ENCODE measurements at places on chromosomes 3 and 15.

GRCh38 chr3:60746695-60747416 is 504.4 kb downstream of the FHIT start:
- no peak for DNase-seq

- no peak for DNase-seq
Measured at GRCh38 chr3:33044676-33045075, 52.3 kb downstream of the GLB1 start.

- no peak for DNase-seq
Measured at GRCh38 chr15:100249096-100249815, 92.5 kb downstream of the ADAMTS17 start.

DNA sequence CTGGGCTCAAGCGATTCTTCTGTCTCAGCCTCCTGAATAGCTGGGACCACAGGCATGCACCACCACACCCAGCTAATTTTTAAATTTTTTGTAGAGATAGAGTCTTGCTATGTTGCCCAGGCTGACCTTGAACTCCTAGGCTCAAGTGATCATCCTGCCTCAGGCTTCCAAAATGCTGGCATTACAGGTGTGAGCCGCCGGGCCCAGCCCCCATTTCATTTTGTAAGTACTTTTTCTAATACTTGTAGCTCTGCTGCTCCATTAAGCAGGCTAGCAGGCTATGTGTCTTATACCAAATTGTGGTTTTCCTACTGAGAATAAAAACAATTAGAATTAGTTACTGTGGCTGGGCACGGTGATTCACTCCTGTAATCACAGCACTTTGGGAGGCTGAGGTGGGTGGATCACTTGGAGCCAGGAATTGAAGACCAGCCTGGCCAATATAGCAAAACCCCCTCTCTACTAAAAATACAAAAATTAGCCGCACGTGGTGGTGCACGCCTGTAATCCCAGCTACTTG is 22.4 kb downstream of the NIPA1 start:
- no peak for DNase-seq

DNA sequence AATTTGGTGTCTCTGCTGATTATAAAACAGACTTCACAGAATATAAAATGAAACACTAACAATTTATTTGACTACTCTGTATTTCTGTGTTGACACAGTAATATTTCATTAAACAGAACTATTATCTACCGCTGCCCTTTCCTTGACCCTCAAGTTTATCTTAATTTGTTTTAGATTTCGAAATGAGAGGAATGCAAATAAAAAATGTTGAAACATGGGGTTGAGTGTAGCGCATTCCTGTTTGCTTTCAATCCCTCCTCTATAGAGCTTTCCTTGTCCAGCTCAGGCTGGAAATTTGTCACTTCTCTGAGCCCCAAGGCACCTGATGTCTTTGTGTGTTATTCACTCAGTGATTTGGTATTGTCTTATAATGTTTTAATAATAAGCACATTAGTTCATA is 550.2 kb downstream of the ZBBX start:
- no peak for DNase-seq

GRCh38 chr3:134250717-134251220 is at the start of gene RYK:
Gene RYK, minus strand, starts transcription at chr3:134250859. Its CDS starts 205 bp downstream, at chr3:134250654.
- peak; percentile 88 for DNase-seq

DNA sequence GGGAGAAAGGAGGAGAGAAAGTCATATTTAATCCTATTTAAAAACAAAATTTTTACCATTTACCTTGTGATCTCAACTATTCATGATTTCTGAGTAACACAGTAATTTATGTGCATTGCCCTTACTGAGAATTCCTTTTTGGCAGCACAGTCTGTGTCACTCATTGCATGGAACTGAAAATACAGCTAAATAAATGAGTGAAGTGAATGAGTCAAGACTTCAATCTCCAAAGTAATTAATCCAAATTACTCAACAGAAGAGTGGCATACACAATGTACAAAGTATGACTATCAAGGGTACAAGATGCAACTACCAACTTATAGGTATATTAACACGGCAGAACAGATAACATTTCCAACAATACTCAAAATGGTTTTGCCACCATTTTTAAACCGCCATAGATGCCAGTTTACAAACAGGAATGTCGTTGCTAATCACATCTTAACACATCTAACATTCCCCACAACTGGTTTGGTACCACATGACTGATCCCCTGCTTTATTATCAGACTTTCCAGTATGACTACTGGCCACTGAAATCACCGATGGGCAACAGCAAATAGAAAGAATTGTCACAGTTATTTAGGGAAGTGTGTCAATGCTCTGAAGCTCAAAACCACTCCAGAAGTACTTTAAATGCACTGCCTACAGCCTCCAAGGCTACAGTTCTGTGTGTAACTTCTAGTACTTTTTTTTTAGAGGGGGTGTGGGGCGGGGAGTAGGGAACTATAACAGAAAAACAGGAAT is 410.4 kb downstream of the SHQ1 start:
- no peak for DNase-seq

DNA sequence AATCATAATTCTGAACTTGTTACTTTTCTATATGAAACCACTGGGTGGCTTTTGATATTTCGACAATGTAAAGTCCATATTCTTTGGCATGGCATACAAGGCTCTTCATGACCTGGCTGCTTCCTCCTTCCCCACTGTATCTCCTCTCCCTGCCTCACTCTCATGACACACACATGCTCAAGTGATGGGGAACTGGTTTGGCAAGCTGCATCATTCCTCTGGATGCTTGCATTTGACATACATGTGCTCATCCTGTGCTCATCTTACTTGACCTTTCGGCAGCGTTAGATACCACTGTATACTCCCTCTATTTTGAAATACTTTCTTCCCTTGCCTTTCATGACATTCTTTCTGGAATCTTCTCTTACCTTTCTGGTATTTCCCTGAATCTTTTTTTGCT is 51.8 kb upstream of the ZDHHC23 start:
- DNase-seq: no peak

- DNase-seq: no peak
Measured at GRCh38 chr15:95252404-95252803, 1021.0 kb downstream of the MCTP2 start.

GRCh38 chr3:16130066-16130465 is 44.4 kb upstream of the GALNT15 start:
- no peak for DNase-seq

GRCh38 chr3:172259111-172259541 is 189.1 kb downstream of the GHSR start:
- DNase-seq: no peak

DNA sequence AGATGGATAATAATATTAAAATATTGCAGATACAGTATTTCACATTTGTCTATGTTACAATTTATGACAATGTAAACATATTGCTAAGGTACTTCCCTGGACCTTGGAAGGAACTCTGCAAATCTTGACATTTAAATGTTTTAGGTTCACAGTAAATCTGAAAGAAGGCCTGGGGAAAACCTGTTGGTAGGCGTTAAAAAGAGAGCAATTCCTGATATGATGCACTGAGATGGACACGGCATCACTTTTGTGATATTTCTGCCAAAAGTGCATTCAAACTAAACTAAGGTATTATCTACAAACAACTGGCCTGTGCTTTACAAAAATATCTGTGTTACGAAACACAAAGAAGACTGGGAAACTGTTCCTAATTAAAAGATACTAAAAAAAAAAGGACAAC is 6.1 kb upstream of the TP63 start:
- no peak for DNase-seq

DNA sequence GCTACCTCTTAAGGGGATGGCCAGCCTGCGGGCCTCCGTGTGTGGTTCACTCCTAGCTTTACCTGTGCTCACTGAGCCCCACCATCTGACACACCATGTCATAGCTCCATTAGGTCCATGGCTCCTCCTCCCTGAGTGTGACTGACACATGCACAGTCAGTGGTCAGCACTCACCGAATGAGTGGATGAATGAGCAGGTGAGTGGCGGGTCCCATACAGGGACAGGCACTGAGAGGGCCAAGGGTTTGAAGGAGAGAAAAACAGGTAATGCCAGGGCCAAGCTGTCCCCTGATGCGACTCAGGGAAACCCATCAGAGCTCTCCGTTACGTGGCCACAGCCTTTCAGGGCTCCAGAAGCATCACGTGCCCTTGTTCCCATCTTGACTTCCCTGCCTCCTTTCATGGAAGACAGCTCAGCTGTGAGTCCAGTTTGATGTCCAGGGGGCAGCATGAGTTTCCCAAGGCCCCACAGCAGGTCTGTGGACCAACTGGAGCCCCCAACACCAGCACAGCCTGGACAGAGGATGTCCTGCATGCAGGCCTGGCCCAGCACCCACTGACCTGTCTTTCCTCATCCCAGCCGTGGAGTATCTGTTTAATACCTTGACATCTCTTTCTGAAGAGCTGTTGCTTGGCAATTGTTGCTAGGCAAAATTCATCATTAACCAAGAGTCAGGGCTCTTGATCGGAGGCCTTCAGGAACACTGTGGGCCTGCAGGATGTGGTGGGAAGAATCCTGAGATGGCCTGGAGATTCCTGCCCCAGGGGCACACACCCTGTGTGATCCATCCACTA is 84.4 kb downstream of the PLXNA1 start:
- DNase-seq: no peak

GRCh38 chr15:66800584-66801235 is 98.7 kb downstream of the SMAD6 start:
- DNase-seq: no peak

GRCh38 chr3:184261854-184262763 is 756 bp upstream of the CAMK2N2 start:
- DNase-seq: no peak

GRCh38 chr3:172708921-172709773 is 1.7 kb downstream of the NCEH1 start:
- no peak for DNase-seq

DNA sequence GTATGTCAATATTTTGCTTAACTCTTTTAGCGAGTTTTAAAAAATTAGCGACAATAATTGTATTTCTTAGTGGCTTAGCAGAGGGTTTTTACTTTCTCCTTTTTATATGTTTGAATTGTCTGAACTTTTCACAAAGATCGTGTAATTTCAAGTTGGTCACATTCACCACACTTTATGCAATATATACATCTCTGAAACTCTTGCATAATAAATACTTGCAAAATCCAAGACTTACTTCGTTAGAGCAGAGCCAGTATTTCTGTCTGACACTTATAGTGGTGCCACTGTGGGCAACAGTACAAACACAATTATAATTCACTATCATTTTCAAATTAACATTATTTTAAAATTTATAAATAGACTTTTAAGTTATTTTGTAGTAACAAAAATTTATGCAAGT is 62.0 kb downstream of the SUCNR1 start:
- no peak for DNase-seq

GRCh38 chr3:8741581-8742261 is 8.1 kb downstream of the CAV3 start:
- DNase-seq: no peak

DNA sequence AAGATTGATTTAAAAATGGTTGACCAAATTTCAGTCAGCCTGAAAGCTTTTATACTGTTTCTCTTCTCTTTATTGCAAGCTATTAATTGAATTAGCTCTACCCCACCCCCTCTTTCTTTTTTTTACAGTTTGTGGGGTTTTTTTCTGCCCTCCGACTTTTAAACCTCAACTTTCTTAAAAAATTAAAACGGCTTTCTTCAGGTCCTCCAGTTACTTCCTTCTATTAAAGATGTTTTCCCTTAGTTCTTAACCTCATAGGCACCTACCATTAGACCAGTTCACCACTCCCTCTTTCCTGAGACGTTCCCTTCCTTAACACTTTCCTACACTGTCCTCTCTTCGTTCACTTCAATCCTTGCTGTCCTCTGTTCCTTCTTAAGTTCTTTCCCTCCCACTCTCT is 52.4 kb downstream of the ATP8B4 start:
- no peak for DNase-seq

DNA sequence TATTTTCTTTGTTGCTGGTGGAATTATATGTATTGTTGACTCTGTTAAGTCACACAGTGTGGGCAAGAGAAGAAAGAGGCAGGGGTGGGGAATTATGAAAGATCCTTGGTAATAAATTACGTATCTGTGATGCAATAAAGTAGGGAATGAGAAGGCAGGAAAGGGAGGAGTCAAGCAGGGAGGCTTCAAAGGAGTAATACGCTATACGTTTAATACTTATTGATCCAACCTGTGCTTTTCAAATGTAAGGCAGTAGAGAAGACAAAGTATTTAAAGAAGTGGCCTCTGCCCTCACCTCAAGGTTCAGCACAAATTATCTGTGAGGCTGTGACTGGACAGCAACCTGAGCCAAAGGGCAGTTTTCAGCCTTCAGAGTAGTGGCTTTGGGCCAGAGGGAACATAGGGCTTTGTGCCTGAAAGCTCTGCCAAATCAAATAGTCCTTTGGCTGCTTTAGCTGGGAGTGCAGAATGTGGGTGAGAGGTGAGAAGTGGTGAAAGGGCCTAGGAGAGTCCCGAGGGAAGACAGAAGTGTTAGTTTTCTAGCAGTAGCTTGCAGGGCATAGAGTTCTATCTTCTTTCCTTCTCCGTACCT is 1.2 kb upstream of the PLIN1 start:
- peak; percentile 74 for DNase-seq

GRCh38 chr3:197362081-197362480 is 63.7 kb upstream of the DLG1 start:
- DNase-seq: no peak

- no peak for DNase-seq
Measured at GRCh38 chr3:54703923-54704322, 223.9 kb downstream of the LRTM1 start.
